ENCODE measurements at places on chromosomes 12 and 14.
A peak's percentile ranks its signal among the peaks of the same experiment; 100 is the strongest.

DNA sequence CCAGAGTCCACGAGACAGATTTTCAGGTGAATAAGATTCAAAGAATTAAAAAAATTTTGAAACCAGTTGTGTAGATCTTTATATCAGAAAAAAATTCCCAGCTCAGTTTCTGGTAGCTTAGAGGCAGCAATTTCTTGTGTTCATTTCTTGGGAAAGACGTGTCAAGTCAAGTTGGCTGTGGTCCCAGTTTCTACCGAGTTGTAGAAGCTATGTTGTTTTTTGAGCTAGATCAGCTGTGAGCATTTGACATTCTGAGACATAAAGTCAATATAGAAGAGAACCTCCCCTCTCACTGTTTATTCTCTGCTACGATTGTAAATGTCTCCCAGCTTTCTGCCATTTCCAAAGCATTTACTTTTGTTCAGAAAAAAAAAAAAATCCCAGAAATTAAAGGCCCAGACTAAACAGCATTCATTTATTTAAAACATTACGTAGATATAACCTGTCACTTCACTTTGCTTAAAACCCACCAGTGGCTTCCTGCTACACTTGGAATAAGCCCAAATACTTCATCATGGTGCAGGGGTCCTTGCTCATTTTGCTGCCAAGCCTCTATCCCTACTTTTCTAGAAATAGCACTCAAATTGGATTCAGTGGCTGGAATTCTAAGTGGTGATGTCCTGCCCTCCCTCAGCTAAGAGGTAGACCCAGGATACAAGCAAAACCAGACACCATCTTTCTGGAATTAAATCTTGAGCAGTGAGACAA is 20.6 kb upstream of the PYGL start:
- H3K4me1 ChIP-seq = no peaks in the 10 kb centered on the region
- H3K36me3 ChIP-seq = no peaks in the 10 kb centered on the region
- peak; percentile 67 for DNase-seq
- no peaks in the 10 kb centered on the region for H3K27me3 ChIP-seq
- no peak overlapping the region for H3K4me3 ChIP-seq
- no peak overlapping the region for H3K27ac ChIP-seq

- H3K27me3 ChIP-seq = no peaks in the 10 kb centered on the region
- no peak overlapping the region for H3K27ac ChIP-seq
- no peak for DNase-seq
Observed at GRCh38 chr14:101825797-101826196, 64.3 kb downstream of the PPP2R5C start.

GRCh38 chr12:55642669-55643068 is 6.0 kb downstream of the OR10P1 start:
- no peaks in the 10 kb centered on the region for H3K4me1 ChIP-seq
- H3K27me3 ChIP-seq = no peaks in the 10 kb centered on the region
- H3K27ac ChIP-seq = no peak overlapping the region
- no peak overlapping the region for H3K4me3 ChIP-seq
- DNase-seq = no peak
- H3K36me3 ChIP-seq = no peaks in the 10 kb centered on the region

DNA sequence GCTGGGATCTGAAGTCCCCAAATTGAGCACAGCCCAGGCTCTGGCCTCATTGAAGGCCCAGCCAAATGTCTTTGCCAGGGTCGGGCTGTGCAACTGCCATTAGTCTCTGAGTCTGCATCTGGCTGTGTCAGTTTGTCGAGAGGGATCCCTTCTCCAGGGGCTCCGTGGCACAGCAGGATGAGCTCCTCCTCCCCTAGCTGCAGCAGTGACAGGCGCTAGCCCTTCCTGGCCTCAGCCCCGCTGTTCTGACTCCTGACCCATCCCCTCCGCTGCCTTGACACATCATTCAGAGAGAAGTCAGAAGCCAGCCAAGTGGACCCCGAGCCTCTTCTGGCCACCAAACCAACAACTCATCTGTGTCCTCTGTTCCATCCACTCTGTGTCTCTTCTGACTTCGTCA is 188.3 kb downstream of the CALM1 start:
- H3K4me1 ChIP-seq = no peaks in the 10 kb centered on the region
- no peak for DNase-seq
- H3K27ac ChIP-seq = no peak overlapping the region
- no peak overlapping the region for H3K4me3 ChIP-seq
- no peaks in the 10 kb centered on the region for H3K27me3 ChIP-seq

DNA sequence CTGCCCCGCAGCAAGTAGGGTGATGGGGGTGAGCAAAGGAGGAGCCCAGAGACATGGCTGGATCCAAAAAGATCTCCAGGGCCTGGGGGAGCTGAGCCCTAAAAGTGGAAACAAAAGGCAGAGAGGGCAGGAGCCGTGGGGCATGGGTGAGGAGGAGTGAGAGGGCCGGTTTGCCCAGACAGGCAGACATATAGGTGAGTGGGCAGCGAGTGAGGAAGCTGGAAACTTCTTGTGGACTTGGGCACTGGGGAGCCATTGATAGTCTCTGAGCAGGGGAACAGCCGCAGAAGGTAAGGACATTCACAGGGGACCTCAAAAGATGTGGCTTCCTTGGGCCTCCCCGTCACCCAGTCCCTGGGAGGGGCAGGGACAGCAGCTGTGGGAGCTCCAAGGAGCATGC is 16.8 kb upstream of the TMEM119 start:
- DNase-seq = no peak
- no peak overlapping the region for H3K27ac ChIP-seq
- H3K4me3 ChIP-seq = no peak overlapping the region
- no peaks in the 10 kb centered on the region for H3K4me1 ChIP-seq
- no peaks in the 10 kb centered on the region for H3K36me3 ChIP-seq

DNA sequence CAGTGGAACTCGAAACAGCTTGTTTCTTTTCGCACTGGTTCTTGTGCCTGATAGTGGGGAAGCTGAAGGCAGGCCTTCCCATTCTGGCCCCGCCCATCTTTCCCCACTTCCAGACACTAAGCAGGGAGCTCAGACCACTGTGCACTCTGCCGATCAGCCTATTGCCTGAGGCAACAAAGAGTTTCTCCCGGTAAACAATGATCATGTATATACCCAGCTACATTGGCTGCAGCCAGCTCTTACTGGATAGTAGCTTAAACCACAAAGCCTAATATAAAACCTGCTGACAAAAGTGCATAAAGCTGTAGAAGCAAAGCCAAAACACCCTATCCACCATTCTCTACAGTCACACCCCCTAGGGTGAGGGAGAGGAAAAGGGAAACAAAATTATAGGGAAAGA is 24.7 kb upstream of the GLIPR1 start:
- no peak overlapping the region for H3K4me3 ChIP-seq
- no peaks in the 10 kb centered on the region for H3K36me3 ChIP-seq
- no peak overlapping the region for H3K27ac ChIP-seq
- DNase-seq = no peak
- H3K4me1 ChIP-seq = no peaks in the 10 kb centered on the region
- no peaks in the 10 kb centered on the region for H3K27me3 ChIP-seq

GRCh38 chr12:110224379-110225304 is 56.4 kb upstream of the ATP2A2 start:
- peak; percentile 43 for DNase-seq
- no peaks in the 10 kb centered on the region for H3K27me3 ChIP-seq
- H3K27ac ChIP-seq = peak overlapping the region; percentile 70
- no peak overlapping the region for H3K4me3 ChIP-seq

DNA sequence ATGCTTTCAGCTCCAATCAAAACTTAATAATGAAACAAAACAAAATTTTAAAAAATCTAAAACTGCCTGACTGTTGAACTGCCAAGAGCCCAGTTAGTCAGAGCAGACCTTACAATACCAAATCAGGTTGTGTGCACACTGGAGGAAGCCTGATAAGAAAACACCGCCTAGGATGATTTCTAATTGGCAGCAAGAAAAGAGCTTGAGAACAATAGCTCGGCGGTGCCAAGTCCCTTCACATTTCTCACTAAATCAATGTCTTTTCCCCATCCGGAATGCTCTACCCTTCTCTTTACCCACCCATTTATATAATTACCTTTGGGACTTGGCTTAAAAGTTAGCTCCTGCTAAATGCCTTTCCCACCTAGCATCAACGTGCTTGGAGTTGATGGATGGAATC is 256.7 kb downstream of the C12orf75 start:
- no peak for DNase-seq
- no peaks in the 10 kb centered on the region for H3K36me3 ChIP-seq
- H3K27ac ChIP-seq = no peak overlapping the region
- no peak overlapping the region for H3K4me3 ChIP-seq
- H3K27me3 ChIP-seq = no peaks in the 10 kb centered on the region
- H3K4me1 ChIP-seq = no peaks in the 10 kb centered on the region

- DNase-seq = no peak
- no peak overlapping the region for H3K4me3 ChIP-seq
- no peaks in the 10 kb centered on the region for H3K36me3 ChIP-seq
- H3K4me1 ChIP-seq = no peaks in the 10 kb centered on the region
- H3K27me3 ChIP-seq = no peaks in the 10 kb centered on the region
- H3K27ac ChIP-seq = no peak overlapping the region
Observed at GRCh38 chr14:37081856-37082255, 90.5 kb downstream of the SLC25A21 start.

DNA sequence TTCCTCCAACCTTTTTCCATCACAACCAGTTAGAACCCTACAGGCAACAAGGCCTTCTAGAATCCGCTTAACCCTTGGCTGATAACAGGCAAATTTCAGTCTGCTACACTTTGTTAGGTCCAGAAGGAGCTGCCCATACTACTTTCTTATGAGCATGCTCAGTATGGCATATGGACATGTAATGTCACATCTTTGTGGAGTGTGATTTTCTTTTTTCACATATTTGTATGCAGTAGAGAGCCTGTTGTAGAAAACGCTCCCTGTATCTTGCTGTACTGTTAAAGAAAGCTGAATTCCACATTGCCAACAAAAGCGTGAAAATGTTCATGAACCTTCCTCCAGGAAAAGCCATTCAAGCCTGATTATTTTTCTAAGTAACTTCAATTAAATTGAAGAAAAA is 196.5 kb downstream of the SLC41A2 start:
- H3K4me3 ChIP-seq = no peak overlapping the region
- H3K27ac ChIP-seq = no peak overlapping the region
- no peaks in the 10 kb centered on the region for H3K27me3 ChIP-seq
- no peaks in the 10 kb centered on the region for H3K4me1 ChIP-seq

- H3K27me3 ChIP-seq = no peaks in the 10 kb centered on the region
- no peak for DNase-seq
- no peak overlapping the region for H3K4me3 ChIP-seq
- no peaks in the 10 kb centered on the region for H3K4me1 ChIP-seq
- H3K27ac ChIP-seq = no peak overlapping the region
Observed at GRCh38 chr12:127559349-127560040, 707.5 kb upstream of the TMEM132C start.

- no peak overlapping the region for H3K4me3 ChIP-seq
- no peak overlapping the region for H3K27ac ChIP-seq
- DNase-seq = peak; percentile 31
- H3K36me3 ChIP-seq = no peaks in the 10 kb centered on the region
Observed at GRCh38 chr12:114611145-114612018, 72.6 kb downstream of the TBX3 start.

GRCh38 chr12:53223389-53224060 is 8.5 kb downstream of the RARG start:
- no peaks in the 10 kb centered on the region for H3K27me3 ChIP-seq
- H3K27ac ChIP-seq = peak overlapping the region; percentile 99
- no peaks in the 10 kb centered on the region for H3K36me3 ChIP-seq
- DNase-seq = no peak
- H3K4me1 ChIP-seq = peaks cover 26% of the 10 kb centered on the region

GRCh38 chr12:5012337-5012736 is 31.3 kb upstream of the KCNA5 start:
- DNase-seq = no peak
- H3K4me3 ChIP-seq = no peak overlapping the region
- H3K27me3 ChIP-seq = no peaks in the 10 kb centered on the region
- H3K27ac ChIP-seq = no peak overlapping the region
- H3K36me3 ChIP-seq = no peaks in the 10 kb centered on the region

DNA sequence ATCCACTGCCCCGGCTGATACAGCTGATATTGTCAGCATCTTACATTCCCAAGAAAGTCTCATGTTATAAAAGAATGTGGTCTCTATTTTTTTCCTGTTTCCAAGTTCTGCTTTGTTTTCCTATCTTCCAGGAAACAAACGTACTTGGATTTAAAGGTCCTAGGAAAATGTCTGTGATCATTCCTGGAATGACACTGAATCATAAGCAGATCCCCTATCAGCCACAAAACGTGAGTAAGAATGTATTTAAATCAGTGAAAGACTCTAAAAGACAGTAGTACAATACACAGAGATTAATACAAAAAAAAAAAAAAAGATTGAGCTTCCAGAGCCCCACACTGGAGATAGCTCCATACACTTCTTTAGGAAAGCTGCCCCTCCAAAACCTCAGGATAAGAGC is 21.7 kb upstream of the TEAD4 start:
- no peak overlapping the region for H3K27ac ChIP-seq
- H3K4me3 ChIP-seq = no peak overlapping the region
- H3K36me3 ChIP-seq = no peaks in the 10 kb centered on the region
- no peak for DNase-seq
- no peaks in the 10 kb centered on the region for H3K27me3 ChIP-seq
- H3K4me1 ChIP-seq = no peaks in the 10 kb centered on the region

DNA sequence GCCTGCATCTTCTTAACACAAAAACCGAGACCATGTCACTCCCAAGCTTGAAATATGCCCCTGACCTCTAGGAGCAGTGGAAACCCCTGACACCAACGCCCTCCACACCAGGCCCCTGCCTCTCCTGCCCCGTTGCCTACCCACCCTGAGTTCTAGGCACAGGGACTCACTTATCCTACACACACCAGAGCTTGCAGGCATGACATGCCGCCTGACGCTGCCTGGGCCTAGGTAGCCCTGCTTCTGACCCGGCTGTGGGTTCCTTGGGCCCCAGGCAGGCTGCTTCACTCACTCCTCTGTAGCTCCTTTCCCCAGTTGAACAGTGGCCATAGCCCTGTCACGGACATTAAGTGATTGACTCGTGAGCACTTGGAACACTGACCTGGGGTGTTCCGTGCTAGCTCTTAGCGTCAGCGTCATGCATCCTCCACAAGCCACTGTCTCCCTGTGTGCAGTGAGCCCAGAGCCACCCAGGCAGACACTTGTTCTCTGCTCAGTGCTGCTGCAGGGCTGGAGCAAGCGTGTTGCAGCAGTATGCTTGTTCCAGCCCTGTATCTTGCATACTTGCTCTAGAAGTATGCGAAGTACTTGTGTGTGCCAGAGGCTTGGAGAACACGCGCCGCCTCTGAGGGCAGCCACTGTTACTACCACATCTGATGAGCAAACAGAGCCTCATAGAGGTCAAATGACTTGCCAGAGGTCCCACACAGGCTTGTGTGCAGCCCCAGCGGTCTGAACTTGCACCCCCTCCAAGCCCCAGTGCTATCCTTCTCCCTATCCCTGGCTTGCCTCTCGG is 15.6 kb downstream of the OTUB2 start:
- H3K4me1 ChIP-seq = no peaks in the 10 kb centered on the region
- no peak for DNase-seq
- peaks cover 6% of the 10 kb centered on the region for H3K36me3 ChIP-seq
- H3K27ac ChIP-seq = no peak overlapping the region

GRCh38 chr12:11877869-11878780 is 192.6 kb upstream of the BCL2L14 start:
- no peak for DNase-seq
- H3K27ac ChIP-seq = peak overlapping the region; percentile 0
- no peaks in the 10 kb centered on the region for H3K36me3 ChIP-seq
- H3K27me3 ChIP-seq = no peaks in the 10 kb centered on the region
